Activated CD8-positive, alpha-beta memory T cell treated with anti-CD3 and anti-CD28 coated beads for 1 hour (primary cell): ENCODE measurements at places on chromosomes 4 and X.

DNA sequence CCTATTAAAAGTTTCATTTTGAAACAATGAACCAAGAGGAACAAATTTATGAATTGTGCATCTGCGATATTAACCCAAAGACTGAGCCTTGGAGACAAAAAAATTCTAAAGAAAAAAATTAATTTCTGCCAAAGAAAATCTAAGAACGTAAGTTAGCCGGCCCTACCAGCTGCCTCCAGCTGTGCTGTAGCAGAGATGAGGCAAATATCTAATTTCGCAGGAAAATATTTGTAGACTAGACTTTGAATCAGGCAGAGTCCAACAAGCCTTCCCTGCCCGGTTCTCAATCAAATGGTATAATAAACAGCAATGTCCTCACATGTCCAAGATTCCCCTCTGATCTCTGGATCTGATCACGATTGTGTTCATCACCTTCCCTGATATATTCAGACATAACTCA lies 21.2 kb upstream of the SMIM20 start:
- no peak for DNase-seq

- no peak for DNase-seq
Observed at GRCh38 chr4:90081432-90082144, 45.6 kb upstream of the CCSER1 start.

GRCh38 chrX:8305350-8305749 lies 134.3 kb upstream of the VCX2 start:
- no peak for DNase-seq

DNA sequence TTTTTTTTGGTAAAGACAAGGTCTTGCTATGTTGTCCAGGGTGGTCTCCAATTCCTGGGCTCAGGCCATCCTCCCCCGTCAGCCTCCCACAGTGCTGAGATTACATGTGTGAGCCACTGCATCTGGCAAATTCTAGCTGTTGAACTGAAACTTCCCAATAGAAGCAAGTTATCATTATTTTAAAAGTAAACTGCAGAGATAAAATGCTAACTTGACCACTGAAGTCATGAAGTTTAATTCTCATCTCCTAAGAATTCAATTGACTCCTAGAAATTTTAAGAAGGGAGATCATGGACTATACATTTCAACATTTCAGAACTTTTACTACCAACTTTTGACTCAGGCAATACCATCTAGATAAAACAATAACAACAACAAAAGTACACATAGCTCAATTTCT lies 11.7 kb upstream of the EXOSC9 start:
- no peak for DNase-seq

DNA sequence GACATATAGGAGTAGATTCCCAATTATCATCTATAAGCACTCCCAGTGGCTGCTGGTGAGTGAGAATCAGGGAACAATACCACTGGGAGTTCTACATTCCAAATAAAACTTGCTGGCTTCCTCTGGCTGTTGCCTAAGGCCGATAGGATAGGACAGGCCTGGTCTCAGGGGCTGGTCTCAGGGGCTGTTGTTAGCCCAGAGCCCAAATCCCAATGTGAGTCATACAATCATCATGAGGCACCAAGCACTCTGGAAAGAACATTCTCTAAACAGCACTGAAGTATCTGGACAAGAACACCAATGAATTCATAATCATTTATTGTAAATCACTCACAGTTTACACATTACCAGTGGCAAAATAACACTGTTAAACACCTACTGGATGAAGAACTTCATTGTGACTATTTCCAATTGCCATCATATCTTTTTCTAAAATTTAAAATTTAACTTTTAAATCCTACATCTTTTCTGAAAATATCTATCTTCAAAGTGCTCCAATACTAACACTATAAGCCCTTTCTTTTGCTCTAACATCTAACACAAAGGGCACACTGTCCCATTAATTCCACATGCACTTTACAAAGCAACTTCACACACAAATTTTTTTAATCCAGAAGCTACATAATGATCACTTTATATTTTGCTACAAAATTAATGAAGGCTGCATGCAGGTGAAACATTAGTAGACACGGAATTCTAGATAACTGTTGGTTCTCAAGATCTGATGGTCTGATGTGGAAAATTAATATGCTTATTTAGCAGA lies 67.6 kb upstream of the TMEM150C start:
- DNase-seq = no peak

- no peak for DNase-seq
Observed at GRCh38 chrX:82224961-82225360, 1023.1 kb downstream of the SH3BGRL start.
